ENCODE measurements at places on chromosomes 5 and 9.

DNA sequence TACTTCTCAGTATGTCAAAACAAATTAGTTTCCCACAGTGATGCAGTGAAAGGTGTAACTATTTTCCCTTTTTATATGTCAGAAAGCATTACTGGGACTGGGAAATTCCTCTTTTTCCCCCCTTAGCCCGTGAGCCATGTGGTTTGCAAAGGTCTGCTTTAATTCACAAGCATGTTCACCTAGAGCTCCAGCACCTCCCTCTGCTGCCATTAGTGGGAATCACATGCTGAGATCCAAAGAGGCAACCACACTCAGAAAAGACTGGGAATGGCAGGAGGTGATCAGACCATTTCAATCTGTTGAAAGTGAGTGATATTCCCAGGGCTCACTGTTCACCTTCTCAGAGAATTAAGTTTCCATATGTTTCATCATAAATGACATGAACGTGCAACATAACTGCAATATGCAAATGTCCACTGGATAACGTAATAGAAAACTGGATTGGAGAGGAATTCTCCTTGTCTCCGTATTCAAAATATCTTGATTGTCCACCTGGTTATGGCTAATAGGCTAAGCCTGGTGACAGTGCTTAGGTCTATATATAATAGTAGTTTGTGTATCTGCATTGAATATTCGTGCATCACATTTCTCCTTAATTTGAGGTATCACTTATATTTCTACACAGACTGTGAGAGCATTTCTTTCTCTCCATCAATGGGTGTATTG, 703.5 kb upstream of the WWC1 start:
- DNase-seq: no peak

DNA sequence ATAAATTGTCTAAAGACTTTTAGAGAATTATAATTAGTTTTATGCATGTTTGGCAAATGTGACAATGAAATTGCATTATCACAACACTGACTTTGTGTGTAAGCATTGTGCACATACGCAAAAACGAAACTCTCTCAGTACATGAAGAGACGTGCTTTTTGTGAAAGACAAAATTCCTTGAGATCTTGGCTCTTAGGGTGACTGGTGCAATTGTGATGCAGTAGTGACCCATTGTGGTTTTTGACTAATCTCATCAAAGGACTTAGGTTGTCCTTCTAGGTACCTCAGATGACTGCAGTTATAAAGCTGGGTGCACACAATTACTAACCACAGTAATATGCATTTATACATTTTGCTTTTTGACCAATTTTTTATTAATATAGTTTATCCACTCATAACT, 25.3 kb upstream of the TYRP1 start:
- no peak for DNase-seq

GRCh38 chr5:77231471-77232138, 21.1 kb downstream of the PDE8B start:
- no peak for DNase-seq

- DNase-seq: no peak
Observed at GRCh38 chr5:178551059-178551458, 39.1 kb downstream of the COL23A1 start.

DNA sequence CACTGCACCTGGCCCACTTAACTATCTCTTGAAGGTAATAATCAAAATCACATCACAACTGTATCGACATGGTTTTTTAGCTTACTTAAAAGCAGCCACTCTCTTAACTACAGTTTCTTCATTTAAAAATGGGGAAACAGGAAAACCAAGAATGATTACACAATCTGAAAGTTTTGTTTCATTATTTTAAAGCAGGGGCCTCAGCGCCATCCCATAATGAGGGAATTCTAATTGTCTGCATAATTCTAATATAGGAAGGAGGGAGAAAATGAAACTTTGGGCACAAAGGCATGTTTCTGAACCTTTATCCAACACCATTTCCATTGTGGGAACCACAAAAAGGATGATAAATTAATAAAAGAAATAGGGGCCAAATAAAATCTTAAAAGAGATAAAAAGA, 7.6 kb downstream of the HACD4 start:
- DNase-seq: no peak

GRCh38 chr5:153891394-153891793, 147.3 kb downstream of the FAM114A2 start:
- no peak for DNase-seq

DNA sequence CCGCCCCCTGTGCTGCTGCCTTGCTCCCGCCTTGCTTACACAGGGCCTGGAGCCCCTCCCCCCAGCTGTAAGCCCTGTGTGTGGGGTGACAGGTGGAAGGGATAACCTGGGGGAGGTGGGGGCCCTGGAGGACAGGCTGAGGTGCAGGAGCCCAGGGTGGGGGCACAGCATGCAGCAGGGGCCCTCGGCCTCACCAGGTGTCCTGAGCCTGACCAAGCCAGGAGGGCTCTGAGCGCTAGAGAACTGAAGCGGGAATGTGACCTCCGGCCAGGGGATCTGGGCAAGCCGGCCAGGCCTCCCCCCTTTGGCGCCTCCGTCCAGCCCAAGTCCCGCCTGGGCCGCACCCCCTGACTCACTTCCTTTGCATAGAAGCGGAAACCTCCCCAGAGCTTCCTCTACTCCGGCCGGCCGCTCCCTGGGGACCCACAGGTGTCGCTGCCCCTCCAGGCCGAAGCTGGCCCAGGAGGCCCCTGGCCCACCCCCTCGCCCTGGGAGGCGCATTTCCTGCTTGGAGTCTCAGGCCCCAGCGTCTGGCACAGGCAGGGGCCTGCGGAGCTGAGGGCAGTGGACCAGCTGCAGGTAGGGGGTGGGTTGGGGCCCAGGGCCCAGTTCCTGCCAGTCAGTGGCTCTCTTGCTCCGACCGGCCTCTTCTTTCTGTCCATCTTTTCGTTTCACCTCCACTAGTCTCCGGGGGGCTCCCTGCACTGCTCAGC, at the start of gene TOR4A:
TOR4A (plus strand) TSS at position 398 of the 713 bp plus-strand sequence. CDS start 964 bp downstream, outside the sequence.
- DNase-seq: peak; percentile 29

GRCh38 chr5:168647083-168647482, 67.9 kb upstream of the PANK3 start:
- DNase-seq: no peak

GRCh38 chr5:161857358-161857757, 9.4 kb downstream of the GABRA1 start:
- no peak for DNase-seq

DNA sequence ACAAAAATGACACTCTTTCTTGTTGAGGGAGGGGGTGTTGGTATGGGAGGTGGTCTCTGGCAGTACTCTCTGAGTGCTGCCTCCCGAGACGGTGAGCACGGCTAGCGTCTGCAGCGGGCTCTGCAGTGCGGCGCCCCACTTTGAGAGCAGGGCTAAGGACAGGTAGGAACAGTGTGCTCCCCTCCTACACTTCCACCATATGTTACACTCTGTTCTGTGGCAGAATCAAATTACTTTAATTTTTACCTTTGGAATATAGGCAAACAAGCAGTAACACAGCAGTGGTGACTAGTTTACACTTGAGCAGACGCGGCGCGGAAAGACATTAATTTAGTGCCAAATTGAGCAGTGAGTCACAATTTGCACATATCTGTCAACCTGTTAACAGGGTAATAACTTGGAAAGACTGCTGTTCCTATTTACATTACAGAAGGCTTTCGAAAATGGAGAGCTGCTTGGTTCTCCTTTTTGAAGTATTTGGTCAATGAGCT, 136.3 kb downstream of the MED27 start:
- no peak for DNase-seq

DNA sequence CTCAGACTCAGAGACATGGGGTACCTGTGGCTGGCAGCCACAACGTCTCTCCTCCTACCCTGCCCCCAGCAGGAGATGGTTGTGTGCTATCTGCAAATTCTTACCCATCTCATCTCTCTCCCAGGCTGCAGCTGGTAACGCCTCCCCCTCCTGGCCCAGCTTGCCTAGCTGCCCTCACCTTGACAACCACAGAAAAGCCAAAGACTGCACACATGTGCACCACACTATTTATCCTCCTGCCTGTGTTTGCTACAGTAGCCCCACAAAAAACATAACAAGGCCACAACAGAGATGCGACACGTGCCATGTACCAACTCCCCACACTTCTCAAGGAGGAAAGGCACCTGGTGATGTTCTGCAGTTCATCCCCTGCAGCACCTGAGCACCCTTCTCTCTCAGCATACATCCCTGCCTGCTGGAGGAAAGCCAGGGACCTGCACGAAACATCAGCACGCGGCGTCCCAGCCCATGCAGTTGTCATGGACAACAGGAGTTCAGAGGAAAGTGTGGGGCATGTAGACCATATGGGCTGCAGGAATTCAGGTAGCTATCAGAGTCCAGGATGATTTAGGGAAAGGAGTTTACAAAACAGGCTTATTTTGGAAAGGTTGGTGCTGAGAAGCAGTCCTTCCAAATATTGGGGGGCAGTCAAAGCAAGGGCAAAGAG, 168.7 kb downstream of the C5orf15 start:
- no peak for DNase-seq

DNA sequence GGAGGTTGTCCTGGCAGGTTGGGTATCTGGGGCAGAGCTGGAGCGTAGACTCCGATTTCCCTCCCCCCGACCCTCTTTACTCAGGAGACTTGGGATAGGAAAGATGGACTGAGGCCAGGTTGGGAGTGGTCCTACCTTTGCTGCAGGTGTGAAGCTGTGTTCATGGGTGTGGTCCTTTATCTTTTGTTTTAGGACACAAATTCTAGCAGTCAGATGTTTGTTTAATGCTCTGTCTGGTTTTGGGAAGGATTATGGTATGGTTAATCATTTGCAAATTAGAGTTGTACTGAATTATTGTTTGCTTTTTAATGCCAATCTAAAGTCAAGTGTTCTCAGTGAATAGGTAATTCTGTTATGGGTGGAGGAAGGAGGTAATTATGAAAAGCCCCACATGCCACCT, 14.1 kb upstream of the FAM120AOS start:
- DNase-seq: no peak
